Activated T-cell treated with anti-CD3 and anti-CD28 coated beads for 1 hour (primary cell): ENCODE measurements at places on chromosomes 16 and 17.

DNA sequence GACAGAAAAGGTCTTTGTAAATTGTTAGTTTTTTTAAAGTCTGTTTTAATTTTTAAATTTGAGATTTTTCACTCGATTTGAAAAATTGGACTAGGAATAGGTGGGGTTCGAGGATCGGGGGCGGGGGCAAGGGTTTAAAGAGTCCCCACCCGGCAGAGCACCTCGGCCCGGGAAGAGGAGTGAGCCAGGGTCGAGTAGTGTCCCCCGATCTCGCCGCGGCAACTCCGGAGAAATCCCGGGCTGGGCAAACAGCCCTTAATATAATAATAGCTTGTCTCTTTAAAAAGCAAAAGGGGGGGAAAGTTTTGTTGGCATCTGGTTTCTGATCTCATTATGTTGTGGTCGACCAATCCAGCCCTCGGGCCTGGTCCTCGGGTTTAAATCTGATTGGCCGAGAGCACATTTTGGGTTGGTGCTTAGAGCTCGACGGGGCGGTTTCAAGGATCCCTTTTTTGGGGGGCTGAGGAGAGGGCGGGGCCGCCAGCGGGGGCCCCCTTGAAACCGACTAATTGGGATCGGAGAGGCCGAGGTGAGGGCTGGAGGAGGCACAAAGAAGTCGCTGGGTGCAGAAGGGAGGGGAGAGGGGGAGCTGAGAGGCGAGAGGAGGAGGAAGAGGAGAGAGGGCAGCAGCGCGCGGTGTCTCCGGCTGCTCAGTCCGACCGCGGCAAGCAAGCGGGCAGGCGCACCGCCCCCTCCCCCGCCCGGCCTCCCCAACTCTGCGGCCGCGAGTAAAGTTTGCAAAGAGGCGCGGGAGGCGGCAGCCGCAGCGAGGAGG, at the start of gene FZD2:
FZD2 (plus strand) TSS at position 653 of the 775 bp plus-strand sequence. CDS start 205 bp downstream, outside the sequence.
- peak; percentile 12 for DNase-seq

DNA sequence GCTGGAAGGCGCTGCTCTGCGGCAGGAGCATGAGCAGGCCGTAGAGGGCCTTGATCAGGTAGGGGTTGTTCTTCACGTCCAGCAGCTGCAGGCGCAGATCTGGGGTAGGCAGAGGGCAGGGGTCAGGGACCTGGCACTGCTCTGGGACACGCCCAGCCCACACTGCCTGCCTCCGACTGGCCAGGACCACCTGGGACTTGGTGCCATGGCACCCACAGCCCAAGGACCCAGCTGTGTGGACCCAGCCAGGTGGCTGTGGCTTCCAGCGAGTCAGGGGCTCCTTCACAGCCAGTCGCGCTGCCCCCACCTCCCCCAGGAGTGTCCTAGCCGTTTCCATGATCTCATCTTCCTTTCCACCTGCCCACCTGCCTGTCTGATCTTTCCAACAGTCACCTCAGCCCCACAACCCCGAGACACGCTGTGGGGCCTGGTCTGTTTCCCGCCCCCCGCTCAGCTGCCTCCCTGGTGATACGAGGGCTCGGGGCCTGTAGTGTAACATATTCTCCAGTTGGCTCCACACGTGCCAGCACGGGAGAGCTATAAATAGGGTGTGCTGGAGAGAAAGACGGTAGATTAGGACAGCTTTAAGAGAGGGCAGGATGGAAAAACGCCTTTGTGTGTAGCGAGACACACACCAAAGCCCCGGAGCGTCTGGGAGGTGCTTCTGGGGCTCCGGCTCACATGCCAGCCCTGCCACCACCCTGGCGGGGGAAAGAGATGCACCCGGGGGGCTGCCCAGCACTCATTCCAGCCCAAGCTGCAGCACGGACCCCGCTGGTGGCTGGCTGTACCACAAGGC, 7.2 kb upstream of the MTSS2 start:
- no peak for DNase-seq

GRCh38 chr16:65601781-65602180, 479.9 kb upstream of the CDH11 start:
- no peak for DNase-seq

DNA sequence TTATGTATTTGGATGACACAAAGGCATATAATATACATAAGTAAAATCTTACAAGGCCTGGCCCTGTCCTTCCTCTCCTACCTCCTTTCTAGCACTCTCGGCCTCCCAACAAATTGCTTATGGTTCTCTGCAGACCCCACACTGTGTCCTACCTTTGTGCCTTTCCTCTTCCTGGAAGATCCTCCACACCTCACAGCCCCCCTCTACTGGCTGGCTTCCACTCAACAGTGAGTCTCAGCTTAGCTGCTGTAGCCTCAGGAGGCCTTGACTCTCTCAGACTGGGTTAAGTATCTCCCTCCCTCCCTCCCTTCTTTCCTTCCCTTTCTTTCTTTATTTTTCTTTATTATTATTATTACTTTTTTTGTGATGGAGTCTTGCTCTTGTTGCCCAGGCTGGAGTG, 8.3 kb upstream of the SLC52A1 start:
- DNase-seq, result no peak

DNA sequence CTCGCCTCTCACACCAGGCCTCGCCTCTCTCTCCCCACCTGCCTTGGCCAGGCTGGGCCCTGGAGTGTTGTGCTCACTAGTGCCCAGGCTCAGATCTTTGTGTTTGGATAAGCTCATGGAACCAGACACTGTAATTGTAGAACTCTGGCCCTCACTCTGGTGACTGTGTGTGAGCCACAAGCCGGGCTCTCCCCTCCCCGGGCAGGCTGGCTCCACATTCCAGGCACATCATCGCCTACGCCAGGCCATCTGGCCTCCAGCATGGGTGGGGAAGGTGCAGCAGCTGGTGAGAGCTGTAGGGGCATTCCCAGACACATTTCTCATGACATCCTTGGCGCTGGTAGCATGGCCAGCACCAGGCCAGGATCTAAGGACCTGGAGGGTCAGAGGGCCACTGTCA, 202.3 kb downstream of the RAB11FIP4 start:
- DNase-seq, result no peak

GRCh38 chr16:12976496-12976895, 75.1 kb downstream of the SHISA9 start:
- DNase-seq, result no peak

DNA sequence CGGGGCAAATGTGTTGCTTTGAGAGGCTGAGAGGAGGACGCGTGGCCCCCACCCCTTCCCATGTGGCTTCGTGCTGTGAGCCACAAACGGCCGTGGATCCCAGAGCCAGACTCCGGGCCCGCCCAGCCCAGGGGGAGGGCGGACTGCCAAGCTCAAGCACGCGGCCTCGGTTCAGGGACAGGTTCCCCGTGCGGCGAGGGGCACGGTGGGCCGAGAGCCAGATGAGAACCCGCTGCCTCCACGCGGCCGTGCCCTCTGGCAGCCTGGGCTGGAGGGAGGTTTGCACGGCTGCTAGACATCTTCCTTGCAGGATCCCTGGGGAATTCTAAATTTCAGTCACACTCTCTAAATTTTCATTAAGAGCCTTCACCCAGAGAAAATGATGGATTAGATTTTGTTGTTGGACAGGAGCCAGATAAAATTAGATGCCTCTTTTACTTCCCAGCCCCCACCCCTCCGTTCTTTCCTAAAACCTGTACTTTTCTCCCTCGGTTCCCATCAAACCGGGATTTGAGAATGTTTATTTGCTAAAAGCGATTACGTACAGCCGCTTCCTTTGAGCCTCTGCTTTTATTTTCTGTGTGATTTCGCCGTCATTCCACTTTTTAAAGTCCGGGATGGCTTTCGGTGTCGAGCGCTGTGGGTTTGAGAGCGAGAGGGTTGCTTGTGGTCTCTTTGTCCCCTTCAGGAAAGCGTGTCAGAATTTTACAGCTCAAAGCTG, 25.0 kb upstream of the GNG13 start:
- no peak for DNase-seq

- DNase-seq, result no peak
Observed at GRCh38 chr17:57396511-57396921, 140.2 kb downstream of the MSI2 start.

DNA sequence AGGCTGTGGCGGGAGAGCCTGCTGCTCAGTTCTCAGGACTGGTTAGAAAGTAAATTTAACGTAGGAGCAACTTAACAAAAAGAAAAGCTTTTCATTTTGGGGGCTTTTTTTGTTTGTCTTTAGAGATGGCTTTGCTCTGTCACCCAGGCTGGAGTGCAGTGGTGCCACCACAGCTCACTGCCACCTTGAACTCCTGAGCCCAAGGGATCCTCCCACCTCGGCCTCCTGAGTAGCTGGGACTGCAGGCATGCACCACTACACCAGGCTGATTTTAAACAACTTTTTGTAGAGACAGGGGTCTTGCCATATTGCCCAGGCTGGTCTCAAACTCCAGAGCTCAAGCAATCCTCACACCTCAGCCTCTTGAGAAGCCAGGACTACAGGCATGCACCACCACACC, 205.0 kb downstream of the RPTOR start:
- DNase-seq, result no peak

DNA sequence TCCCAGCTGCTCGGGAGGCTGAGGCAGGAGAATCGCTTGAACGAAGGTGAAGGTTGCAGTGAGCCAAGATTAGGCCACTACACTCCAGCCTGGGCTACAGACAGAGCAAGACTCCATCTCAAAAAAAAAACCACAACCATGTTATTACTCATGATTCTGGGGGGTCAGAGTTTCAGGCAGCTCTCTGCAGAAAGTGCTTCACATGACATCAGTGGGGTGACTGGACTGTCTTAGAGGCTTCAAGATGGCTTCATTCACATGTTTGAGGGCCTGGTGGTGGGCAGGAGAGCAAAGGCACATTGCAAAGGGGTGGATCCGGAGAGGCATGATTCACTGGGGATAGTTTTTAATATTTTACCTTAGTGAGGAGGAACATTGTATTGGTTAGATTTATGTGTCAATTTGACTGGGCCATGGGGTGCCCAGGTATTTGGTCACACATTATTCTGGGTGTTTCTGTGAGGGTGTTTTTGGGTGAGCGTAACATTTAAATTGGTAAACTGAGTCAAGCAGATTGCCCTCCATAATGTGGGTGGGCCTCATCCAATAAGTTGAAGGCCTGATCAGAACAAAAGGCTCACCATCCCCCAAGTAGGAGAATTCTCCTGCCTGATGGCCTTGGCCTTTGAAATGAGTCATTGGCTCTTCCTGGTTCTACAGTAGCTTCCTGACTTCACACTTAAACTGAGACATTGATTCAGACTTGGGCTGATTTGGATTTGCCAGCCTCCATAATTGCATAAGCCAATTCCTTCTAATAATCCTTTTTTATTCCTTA, 109.8 kb downstream of the GOSR1 start:
- DNase-seq, result no peak

- DNase-seq, result no peak
Observed at GRCh38 chr16:36336-36984, 16.9 kb downstream of the POLR3K start.

- no peak for DNase-seq
Observed at GRCh38 chr16:88070989-88071625, 119.9 kb downstream of the BANP start.

- DNase-seq, result no peak
Observed at GRCh38 chr16:52469091-52469490, 77.9 kb downstream of the TOX3 start.

DNA sequence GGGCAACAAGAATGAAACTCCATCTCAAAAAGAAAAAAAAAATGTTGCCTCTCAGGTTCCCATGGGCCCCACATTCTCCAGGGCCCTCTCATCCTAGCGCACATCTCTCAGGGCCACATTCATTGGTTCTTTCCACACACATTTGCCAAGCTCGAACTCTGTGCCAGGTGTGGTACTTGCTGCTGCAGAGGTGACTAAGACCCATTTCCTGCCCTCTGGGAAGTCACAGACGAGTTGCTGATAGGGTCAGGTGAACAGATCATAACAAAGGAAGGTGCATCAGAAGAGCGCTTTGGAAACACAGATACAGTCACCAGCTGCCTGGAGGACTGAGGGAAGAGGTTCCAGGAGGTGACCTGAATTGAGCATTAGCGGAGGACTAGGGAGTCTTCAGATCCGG, 1.0 kb downstream of the GSDMA start:
- DNase-seq, result no peak

- DNase-seq, result no peak
Observed at GRCh38 chr16:368388-369158, 1.8 kb downstream of the MRPL28 start.
